ENCODE measurements at places on chromosomes 5 and 9.

GRCh38 chr9:79014929-79015699 is 556.7 kb upstream of the TLE4 start:
- DNase-seq: peak; percentile 17

DNA sequence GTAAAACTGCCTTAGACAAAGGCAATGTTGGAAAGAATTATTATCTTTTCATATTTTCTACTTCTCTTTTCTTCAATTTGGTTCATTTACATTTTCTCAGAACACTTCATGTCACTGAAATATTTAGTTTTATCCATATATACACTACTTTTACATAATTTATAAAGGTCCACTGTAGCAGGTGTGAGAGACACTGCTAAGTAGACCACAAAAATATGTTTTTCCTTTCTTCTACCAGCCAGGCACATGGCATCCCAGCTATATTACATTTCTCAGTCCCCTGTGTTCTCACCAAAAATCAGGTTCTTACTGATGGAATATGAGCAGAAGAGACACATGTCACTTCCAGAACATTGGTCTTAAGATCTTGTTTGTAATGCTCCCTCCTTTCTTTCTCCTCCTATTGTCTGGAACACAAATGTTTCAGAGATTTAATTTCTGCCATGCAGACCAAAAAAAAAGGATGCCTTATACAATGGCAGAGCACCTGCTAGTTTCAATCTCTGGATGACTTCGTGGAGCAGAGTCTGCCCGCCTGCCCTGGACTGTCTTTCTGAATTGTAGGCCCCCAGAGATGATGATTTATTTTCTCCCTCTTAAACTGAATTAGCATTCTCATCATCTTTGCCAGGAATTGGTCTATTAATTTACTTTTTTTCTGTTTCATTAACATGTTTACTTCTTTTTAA is 125.4 kb upstream of the ACOT12 start:
- no peak for DNase-seq

DNA sequence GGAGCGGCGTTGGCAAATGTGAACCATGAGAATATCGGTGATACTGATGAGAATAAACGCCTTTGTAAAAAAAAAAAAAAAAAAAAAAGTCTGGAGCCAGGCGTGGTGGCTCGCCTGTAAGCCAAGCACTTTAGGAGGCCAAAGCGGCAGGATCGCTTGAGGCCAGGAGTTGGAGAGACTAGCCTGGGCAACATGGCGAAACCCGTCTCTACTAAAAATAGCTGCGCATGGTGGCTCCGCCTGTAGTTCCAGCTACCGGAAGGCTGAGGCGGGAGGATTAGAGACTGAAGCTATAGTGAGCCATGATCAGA is 425 bp upstream of the NFX1 start:
- no peak for DNase-seq

GRCh38 chr5:158725297-158725851 is 374.3 kb downstream of the EBF1 start:
- DNase-seq: peak; percentile 43

- no peak for DNase-seq
Observed at GRCh38 chr5:77864997-77865396, 88.9 kb upstream of the TBCA start.

GRCh38 chr5:62371409-62371808 is 32.3 kb downstream of the DIMT1 start:
- DNase-seq: peak; percentile 11

- no peak for DNase-seq
Observed at GRCh38 chr9:73423891-73424290, 272.2 kb downstream of the ANXA1 start.

DNA sequence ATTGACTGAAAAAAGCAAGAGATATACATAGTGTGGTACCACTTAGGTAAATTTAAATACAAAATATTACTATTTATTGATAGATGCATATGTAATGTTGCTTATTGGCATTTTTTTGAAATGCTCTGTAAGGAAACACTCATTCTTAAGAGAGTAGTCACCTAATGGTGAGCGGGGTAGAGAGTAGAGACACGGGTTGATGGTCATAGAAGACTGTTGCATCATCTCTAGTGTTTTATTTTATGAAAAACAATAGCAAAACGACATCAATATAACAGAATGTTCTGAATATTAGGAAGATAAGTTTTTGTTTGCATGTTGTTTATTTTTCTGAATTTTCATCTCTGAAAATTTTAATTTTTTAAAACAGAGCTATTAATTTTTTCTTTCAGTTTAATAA is 4.0 kb downstream of the SRP19 start:
- DNase-seq: no peak

- DNase-seq: no peak
Observed at GRCh38 chr5:14663734-14664269, 716 bp upstream of the OTULIN start.

- peak; percentile 97 for DNase-seq
Observed at GRCh38 chr9:77707383-77708063, 59.4 kb upstream of the GNA14 start.

DNA sequence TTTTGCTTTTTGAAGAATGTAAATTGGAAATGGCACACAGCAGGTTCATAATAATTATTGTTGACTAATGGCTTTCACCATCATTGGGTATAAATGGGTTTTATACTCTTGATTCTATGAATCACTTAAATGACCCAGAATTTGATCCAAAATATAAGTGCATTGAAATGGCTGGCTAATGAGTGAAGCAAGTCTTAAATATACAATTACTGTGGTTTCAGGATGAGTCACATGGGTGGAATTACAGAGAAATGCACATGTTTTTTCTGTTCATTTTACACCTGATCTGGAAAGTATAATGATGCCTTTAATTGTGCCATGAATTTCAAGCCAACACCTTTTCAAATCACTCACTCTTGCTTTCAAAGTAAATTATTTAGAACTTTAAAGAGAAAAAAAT is 380.8 kb upstream of the CD180 start:
- peak; percentile 29 for DNase-seq

GRCh38 chr5:58675341-58675740 is 92.5 kb downstream of the RAB3C start:
- no peak for DNase-seq

GRCh38 chr9:134293611-134294152 is 32.6 kb upstream of the RXRA start:
- peak; percentile 46 for DNase-seq

DNA sequence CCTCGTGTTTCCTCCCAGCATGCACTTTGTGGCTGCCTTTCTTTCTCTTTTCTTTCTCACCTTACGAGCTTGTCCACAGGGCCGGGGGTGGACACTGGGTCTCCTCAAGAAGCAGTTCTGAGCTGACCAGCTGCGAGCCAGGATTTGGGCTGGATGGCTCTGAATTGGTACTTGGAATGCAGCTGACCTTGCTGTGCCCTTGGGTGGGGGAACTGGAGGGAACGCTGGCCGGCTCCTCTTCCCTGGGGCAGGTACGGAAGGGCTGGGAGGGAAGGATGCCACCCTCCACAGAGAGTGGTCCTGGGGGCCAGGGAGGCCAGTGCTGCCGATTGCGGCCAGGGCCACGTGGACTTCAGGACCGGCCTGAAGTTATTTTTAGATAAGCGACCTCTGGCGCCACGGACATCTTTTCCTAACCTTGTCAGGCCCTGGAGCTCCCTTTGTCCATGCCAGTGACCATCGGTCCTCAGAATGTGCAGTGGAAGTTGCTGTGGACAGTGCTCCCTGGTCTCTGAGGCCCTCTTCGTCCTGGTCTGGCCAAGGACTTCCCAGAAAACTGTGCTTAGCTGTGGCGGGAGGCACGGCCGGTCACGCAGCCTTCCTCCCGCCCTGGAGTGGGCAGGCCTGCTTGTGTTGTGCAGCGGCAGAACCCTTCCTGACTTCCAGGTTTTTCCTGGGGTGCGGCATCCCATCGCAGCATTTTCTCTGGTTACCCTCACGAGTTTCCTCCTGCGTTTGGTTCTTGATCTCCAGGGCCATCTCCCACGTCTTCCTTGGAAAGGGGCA is 13.5 kb upstream of the AHRR start:
- no peak for DNase-seq

DNA sequence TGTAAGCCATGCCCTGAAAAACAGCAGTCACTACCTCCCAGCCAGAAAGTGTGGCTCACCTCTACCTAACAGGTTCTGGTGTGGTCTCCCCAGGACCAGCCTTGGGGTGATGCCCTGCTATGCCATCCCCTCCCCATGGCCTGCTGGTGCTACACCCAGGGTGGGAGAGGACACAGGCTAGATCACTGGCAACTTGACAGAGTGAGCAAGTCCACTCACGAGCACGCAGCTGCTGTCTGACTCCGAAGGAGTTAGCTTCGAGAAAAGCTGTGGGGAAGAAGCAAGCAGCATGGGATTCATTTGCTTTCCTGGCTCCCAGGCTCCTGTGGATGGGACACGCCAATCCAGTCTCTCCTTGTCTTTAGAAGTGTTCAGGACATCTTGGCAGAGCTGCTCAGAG is 102.2 kb downstream of the COL5A1 start:
- DNase-seq: peak; percentile 33

- no peak for DNase-seq
Observed at GRCh38 chr9:128723352-128723865, 518 bp downstream of the ZDHHC12 start.

- no peak for DNase-seq
Observed at GRCh38 chr9:98732801-98733200, 24.1 kb upstream of the GABBR2 start.

DNA sequence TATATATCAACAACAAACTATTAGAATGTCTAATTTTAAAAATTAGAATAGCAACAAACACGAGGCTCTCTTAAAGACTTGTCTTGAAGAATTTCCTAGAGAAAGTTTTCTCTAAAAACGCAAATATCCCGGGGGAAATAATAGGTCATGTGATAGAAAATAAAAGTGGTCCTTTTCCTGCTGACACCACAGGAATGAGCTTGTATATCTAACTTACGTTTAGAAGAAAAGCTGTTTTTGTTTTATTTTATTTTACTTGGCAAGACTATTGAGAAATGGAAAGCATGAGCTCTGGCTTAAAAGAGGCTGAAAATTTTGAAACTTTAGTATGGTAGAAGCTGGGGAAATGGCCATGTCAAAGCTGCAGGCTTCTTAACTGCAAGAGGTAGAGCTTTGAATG is 465.0 kb downstream of the AGTPBP1 start:
- DNase-seq: no peak

- DNase-seq: peak; percentile 67
Observed at GRCh38 chr9:35910613-35911359, 1.5 kb downstream of the SPAAR start.

DNA sequence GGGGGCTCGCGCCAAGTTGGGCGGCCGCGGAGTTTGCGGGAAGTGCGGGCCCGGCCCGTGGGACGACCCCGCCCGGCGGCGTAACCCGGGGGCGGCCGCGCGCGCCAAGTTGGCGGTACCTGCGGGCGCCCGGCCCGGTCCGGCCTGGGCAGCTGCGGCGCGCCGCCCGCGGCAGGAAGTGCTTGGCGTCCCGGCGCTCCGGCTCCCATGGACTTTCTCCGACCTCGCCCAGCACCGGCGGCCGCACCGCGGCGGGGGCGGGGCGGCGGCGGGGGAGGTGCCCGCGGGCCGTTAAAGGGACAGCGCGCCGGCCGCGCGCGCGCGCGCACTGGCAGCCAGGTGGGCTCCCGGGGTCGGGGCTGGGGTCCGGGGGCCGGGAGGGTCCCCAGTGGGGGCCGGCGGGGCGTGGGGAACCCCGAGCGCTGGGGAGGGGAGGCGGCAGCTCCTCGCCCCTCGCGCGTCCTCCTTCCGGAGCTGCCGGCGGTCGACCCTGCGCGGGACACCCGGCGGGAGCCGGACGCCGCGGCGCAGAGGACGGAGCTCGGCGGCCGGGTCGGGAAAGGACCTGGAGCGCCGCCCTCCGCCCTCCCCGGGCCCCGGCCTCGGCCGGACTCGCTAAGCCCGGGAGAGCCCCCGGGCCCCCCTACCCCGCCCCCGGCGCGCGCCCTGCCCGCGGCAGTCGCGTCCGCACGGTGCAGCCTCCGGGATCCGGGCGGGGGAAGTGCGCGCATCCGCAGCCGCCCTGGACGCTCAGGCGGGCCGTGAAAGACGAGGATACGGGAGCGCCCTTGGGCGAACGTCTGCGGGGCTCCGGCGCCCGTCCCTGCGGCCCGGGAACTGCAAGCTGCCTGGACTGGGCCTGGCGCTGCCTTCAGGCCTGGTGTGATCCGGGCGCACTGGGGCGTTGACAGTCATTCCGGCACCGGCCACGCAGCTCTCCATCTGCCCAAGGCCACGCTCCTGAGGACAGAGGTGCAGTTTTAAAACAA is at the start of gene NACC2:
NACC2 (minus strand) TSS at position 220 of the 989 bp plus-strand sequence. CDS start 44,768 bp downstream, outside the sequence.
- DNase-seq: peak; percentile 68

- DNase-seq: no peak
Observed at GRCh38 chr5:112002376-112002775, 245.4 kb upstream of the NREP start.

DNA sequence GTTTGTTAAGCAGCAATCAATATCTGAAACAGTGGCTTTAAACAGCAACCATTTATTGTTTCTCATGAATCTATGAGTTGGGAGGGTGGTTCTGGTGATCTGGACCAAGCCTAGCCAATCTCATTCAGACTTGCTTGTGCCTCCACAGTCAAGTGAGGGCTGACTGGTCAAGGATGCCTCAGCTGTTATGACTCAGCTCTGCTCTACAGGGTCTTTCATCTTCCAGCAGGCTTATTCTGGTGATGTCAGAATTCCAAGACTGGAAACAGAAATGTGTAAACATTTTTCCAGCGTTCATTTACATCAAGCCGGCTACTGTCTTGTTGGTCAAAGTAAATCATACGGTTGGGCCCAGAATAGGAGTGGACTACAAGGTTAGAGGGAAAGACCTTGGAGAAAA is 2.5 kb upstream of the PIP5K1B start:
- no peak for DNase-seq

DNA sequence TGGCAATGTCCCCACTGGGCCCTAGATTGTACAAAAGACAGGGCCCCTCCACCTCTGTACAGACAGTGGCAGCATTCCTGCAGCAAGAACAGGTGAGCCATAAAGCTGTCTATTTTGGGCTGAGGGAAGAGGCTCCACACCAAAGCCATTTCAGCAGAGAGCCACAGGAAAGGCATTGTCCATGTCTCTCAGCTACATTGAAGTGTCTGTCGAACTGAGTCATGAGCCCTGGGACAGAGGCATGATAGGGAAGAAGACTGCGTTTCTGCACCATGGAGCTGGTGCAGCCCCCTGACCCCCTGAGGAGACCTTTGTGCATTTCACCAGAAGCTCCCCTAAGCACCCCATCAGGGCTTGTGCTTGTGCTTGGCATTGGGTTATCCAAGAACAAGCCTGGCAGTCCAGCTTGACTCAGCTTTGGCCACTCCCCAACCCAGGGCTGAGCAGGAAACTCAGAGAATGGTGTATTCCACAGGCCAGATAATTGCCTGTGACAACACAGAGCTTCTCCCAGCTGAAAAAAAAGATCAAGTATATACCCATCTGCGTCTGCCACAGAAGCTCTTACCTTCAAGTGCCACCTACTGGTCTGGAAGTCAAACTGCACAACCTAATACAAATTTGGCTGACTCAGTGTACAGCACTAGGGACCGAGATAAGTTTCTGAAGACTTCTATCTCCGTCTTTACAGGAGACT is 5.9 kb upstream of the FRMD3 start:
- DNase-seq: peak; percentile 87

GRCh38 chr5:32095261-32095671 is 78.9 kb downstream of the GOLPH3 start:
- peak; percentile 23 for DNase-seq

GRCh38 chr5:151696470-151697061 is 9.9 kb upstream of the SPARC start:
- peak; percentile 100 for DNase-seq

Data from fibroblast of skin of scalp (primary cell).